ENCODE measurements at places on chromosomes 11 and 22.

- no peak for DNase-seq
These were observed 5.7 kb upstream of the AMBRA1 start for GRCh38 chr11:46599340-46600193.

DNA sequence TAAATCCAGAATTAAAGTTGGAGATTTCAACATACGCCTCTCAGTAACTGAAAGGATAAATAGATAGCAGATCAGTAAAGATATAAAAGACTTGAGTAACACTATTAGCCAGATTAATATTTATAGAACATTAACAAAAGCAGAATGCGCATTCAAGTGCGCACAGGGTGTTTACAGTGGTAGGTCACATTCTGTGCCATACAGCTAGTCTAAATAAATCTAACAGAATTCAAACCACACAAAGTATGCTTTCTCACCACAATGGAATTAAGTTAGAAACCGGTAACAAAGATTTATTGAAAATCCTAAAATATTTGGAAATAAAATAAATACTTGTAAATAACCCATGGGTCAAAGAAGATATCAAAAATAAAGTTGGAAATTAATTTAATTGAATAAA, 341.0 kb downstream of the DYNC2H1 start:
- DNase-seq: no peak

GRCh38 chr11:98365190-98365589, 655.6 kb upstream of the CNTN5 start:
- no peak for DNase-seq

DNA sequence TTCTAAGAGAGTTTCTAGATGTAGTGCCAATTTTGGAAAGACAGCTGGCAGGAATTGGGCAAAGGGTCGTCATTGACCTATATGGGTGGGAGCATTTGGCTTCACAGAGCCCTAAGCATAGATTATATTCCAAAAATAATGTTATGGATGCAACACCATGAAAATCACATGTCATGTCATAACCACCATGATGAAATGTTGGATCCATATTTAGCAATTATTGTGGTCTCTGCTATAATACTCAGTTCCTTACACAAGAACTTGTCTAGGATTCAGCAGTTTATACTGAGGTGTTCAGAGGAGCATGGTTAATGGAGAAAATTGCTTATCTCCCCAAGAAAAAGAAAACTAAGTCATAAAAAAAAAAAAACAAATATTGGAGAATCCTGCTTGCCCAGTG, 31.6 kb downstream of the NTM start:
- no peak for DNase-seq

- DNase-seq: no peak
These were observed 39.3 kb upstream of the LINC01488 start for GRCh38 chr11:69442012-69442806.

- DNase-seq: peak; percentile 83
These were observed 75.5 kb upstream of the CD44 start for GRCh38 chr11:35063488-35063931.

- no peak for DNase-seq
These were observed 4.8 kb upstream of the CHRM1 start for GRCh38 chr11:62925745-62926679.

DNA sequence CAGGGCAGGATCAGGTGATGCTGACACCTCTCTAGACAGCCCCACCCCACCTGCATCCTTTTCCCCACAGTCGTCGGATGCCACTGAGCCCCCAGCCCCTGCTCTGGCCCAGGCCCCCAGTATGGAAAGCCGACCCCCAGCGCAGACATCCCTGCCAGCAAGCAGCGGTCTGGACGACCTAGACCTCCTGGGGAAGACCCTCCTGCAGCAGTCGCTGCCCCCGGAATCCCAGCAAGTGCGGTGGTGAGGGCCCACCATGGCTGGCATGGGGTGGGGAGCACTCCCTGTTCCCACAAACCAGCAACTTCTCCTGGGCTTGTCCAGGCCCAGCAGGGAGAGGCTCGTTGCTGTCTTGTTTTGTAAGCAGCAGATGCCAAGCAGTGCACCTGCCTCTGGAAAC, 9.5 kb upstream of the SH3BP1 start:
- no peak for DNase-seq

DNA sequence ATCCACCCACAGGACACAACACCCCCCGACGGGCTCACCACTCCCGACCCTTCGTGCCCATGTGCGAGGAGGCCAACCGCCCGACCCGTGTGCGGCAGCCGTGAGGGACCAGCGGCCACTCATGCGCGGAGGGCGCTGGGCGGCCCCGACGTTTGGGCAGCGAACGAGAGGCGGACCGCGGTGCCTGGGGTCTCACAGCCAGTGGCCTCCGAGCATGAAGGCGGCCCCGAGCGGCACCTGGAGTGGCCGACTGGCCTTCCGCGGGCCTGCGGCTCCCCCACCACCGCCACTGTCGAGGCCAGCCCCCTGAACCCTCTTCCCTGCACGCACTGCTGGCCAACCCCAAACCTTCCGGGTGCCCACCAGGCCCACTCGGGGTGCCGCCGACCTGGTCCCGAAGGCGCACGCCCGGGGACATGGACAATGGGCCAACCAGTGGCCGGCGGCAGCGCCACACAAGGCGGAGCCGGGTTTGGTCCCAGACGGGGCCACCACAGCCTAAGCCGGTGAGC, 4274.9 kb upstream of the OR11H1 start:
- no peak for DNase-seq

DNA sequence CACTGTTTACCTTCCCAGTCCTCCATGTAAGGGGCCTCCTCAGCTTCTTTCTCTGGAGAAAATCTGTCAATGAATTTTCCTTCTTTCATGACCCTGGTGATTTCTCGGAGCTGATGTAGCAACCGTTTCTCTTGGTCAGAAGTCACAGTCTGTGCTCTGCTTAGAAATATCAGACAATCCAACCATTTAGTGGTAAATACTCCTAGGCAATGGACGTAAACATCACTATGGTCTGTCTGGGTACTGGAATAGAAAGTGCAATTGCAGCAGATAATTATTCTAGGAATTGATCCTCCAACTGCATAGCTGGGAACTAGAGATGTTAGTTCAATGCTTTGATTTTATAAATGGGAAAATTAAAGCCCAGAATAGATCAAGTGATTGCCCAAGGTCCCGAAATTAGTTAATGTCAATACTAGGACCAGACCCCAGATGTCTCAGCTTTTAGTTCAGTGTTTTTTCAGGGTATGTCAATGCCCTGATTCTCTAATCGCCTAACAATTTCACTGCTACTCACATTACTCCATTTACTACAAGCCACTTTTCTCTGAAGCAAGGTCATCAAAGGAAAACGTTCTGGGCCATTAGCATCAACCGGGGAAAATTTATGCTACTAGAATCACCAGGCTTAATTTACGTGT, 42.1 kb downstream of the RIC3 start:
- DNase-seq: no peak

DNA sequence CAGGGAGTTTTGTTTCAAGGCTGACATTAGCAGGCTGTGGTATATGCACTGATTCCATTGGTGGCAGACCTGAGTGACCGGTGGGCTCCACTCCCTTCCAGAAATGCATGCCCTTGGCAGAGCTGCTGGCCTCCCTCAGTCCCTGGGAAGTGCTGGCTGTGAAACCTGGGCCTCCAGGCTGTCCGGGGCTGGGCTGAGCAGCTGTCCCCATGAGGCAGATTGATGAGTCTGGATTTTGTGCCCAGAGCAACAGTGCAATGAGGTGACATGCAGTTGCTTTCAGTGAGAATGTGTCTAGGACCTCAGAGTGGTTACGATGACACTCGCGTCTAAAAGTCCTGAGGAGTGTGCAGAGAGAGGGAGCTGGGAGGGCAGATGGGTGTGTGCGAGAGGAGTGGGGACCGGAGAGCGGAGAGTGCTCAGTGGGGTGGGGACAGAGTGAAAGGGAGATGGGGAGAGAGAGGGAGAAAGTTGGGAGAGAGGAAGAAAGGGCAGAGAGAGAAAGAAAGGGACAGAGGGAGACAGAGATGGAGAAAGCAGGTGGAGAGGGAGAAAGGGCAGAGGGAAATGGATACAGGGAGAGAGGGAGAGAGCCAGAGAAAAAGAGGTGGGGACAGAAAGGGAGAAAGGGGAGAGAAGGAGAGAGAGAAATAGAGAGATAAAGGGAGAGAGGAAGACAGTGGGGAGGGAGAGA, 978.3 kb downstream of the BRD1 start:
- DNase-seq: no peak

DNA sequence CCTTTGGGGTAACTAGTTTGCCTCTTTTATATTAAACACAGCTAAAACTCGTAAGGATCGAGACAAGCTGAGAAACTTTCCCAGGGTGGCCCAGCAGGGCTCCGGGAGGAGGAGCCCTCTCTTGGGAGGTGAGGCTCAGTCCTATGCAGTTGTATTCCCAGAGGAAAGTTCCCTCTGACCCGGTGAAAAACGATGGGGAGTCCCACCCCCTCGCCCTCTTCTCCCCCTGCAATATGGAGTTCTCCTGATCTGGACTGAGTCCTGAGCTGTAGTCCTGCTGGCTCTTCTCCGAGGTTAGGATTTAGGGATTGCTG, 1.3 kb downstream of the NTM start:
- DNase-seq: no peak
